A549 treated with RU486 at 1 μM for 4 hours (cell line): ENCODE measurements at places on chromosomes 11 and 22. TPM values are rescaled to one million over a fixed set of nuclear protein-coding genes. Genes with fewer than 3 reads are reported as not detected.

APOA5 gene
- total RNA-seq: not detected in 5 replicates

OR8D4 gene
- not detected in 5 replicates for total RNA-seq

CDC42EP1 gene
- total RNA-seq: 27.8 to 39.1 TPM (median 37.3 TPM) in 5 replicates

OR6A2 gene
- total RNA-seq: not detected in 5 replicates

YPEL1 gene
- total RNA-seq: 0.18 to 0.31 TPM (median 0.26 TPM) in 5 replicates

CALCA gene
- 0.09 TPM in 1 of 5 replicates, not detected in the others for total RNA-seq

SCN4B gene
- 0.07 to 0.16 TPM (median 0.07 TPM) in 3 of 5 replicates, not detected in the others for total RNA-seq

FADS2 gene
- 246 to 335 TPM (median 271 TPM) in 5 replicates for total RNA-seq

KCNK7 gene
- total RNA-seq: 0.21 to 1.4 TPM (median 0.57 TPM) in 5 replicates
